ENCODE measurements at places on chromosomes 2 and 18.

DNA sequence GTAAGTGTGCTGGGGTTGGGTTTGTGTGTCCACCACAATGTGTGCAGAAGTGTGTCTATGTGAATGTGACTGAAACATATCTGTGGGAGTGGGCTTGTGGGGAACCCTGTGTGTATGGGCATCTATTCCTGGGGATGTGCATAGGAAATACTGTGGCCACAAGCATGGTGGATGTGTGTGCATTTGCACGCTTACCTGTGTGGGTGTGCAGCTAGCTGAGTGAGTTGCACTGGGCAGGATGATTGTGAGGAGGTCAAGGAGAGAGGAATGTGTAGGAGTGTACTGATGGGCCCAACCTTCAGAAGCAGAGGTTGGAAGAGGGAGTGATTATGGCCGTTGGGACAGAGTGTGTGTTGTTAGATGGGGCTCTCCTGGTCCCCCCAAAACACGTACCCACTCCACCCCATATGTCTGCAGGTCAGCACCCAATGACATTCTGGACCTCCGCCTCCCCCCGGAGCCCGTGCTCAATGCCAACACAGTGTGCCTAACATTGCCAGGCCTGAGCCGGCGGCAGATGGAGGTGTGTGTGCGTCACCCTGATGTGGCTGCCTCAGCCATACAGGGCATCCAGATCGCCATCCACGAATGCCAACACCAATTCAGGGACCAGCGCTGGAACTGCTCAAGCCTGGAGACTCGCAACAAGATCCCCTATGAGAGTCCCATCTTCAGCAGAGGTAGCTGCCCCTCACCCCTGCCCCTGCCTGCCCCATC, 1.2 kb downstream of the WNT10A start:
- no peak for DNase-seq

- DNase-seq: no peak
These were observed 842 bp downstream of the PAX3 start for GRCh38 chr2:222298001-222298310.

GRCh38 chr18:31042406-31043181, at the start of gene DSC3:
Gene DSC3, minus strand, starts transcription at chr18:31042742. Its CDS starts 82 bp downstream, at chr18:31042660.
- DNase-seq: no peak

DNA sequence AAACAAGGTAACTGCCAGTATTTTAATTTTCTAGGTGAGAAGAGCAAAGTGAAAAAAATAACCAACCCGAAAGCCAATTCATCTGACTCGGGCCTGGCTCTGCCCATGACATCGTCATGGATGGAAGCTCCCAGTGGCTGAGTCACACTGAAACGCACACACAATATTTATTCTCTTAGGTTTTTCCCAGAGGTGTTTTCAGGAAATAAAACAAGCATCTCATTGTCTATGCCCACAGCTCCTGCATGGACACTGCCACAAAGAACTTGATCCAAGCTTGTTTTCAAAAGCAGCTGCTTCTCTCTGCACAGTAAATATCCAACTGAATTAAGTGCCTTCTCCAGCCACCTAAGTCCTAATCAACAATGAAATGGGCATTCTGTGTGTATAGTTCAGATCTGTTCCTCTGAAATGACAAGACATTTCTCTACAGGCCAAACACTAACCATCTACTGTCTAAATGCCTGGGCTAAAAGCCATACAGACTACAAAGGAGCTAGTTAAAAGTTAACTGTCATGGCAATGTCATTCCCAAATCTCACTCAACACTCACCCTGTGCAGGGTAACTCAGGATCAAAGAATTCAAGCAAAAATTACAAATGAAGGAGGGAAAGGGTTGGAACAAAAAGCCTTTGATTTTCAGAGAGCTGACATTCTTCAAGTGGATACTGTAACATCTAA, 62.9 kb downstream of the RPL31 start:
- no peak for DNase-seq

DNA sequence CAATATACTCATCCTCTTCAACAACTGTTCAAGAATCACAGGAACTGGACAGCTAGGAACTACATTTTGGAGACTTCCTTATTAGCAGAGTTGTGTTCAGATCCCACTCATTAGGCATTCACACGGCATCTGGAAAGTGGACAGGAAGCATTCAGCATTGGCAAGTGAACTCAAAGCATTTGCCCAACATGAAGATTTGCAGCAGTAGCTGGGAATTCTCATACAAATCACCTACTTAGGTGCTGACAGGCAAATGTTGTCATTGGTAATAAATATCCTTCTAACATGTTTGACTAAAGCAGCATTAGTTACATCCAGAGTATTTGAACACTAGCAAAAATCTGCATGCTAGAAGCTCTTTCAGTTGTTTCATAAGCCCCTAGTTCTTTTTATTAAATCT, 350.8 kb downstream of the PTH2R start:
- no peak for DNase-seq

DNA sequence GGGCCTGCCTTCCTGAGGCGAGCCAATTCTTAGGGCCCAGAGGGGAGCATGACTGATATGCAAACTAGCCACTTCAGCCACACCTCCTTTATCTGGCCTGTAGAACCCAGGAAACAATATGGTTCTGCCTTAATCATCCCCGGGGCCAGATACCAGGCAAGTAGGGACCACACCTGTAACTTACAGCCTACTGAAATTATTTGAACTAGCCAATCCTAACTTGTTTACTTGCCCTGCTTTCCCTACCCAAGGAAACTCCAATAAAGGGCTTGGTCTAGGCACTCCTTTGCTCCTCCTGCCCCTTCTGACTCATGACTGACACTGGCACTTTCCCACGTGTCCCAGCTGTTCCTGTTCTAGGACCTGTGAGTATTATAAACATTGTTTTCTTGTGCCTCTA, 57.6 kb downstream of the MYOM1 start:
- no peak for DNase-seq

DNA sequence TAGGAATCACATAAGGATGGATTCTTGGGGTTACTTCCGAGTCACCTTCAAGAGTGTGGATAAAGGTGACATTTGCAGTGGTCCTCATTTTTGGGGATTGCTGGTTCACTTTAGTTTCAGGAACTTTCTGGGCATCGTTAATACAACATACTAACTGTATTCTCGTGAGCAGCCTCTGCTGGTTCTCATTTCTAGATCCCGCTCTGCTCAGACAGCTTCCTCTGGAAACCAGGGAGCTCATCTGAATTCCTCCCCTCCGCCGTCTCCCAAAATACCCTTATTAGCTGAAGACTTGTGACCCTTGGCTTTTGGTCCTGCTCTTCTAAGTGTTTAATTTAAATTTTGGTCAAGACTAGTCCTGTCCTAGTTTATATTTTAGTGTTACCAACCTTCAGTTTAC, 64.5 kb downstream of the ZNF532 start:
- DNase-seq: no peak

DNA sequence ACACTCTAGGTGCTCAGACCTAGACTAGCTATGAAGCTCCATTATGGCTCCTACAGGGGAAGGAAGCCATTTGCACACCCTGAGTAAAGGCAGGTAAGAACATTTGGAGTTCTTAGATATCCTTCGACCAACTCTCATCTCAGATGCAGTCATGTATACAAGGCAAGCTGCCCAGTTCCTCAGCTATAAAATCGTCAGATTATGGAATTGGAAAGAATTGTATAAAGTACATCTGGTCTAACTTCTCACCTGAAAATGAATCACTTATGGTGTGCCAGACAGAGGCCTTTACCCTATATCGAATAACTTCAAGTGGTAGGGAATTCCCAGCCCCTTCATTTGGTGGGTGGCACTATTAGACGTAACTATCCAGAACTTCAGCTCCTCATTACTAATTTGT, 79.3 kb downstream of the VIT start:
- DNase-seq: no peak

- no peak for DNase-seq
These were observed 48.4 kb downstream of the DTNA start for GRCh38 chr18:34758378-34758948.

GRCh38 chr18:49050452-49050851, 99.7 kb upstream of the SMAD7 start:
- no peak for DNase-seq

DNA sequence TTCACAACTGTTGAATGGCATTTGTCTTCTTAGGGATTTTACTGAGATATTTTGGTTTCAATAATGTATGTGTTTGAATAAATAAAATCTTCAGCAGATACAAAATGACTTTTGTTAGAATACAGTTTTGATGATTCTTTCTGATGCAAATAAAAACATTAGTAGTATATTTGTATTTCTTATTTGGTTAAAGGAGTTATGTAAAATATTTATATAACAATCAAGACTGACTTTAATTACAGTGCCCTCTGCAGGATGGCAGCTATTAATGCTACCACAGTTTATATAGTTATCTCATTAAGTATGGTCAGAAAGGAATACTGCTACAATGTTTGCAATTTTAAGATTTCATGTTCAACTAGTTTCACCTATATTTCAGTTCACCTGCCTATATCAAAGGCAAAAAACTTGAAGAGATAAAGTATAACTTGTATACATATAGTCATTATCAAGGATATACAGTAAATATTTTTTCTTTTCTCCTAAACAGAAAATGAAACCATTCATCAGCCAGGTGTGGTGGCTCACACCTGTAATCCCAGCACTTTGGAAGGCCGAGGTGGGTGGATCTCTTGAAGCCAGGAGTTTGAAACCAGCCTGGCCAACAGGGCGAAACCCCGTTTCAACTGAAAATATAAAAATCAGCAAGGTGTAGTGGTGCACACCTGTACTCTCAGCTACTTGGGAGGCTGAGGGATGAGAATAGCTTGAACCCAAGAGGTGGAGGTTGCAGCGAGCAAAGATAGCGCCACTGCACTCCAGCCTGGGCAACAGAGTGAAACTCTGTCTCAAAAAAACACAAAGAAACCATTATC, 19.8 kb downstream of the ARL5A start:
- DNase-seq: no peak
